Right cardiac atrium (tissue), 5 donors: ENCODE measurements at places on chromosomes 11 and 22. TPM values are rescaled to one million over a fixed set of nuclear protein-coding genes. Genes with fewer than 3 reads are reported as not detected.
A peak's percentile ranks its signal among the peaks of the same experiment; 100 is the strongest.

GRCh38 chr22:38172832-38173640, 8.6 kb downstream of the PLA2G6 start:
- DNase-seq = peak; percentile 85

DNA sequence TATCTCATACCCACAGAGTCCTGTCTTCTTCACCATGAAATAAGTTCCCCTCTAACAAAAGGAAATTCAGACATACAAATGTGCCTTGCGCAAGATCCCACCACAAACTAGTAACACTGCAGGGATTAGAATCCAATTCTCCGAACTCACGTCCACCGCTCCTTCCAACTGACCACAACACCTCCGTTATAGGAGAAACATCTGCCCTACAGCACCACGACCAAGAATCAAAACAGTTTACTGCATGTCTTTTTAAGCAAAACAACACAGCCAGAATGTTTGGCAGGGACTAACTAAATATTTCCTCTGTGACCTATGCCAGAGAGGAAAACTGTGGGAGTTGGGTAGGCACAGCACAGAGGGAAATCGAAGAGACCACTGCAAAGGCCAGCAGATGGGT, 72.7 kb upstream of the AKIP1 start:
- DNase-seq = no peak

GRCh38 chr11:22707119-22707899, 40.9 kb downstream of the GAS2 start:
- no peak for DNase-seq

DNA sequence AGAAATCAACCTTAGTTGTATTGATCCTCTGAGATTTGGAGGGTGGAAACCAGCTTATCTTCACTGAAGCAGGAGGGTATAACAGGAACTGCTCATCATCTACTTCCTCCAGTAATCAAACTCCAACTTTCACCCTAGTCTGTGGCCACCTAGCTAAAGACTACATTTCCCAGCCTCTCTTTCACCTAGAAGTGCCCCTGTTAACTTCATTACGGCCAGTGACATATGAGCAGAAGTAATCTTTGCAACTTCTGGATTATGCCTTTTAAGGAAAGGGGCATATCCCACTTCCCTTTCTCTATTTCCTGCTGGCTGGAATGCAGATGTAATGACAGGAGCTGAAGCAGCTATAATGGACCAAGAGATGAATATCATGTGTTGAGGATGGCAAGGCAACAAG, 7.6 kb upstream of the VPS37C start:
- no peak for DNase-seq

DNA sequence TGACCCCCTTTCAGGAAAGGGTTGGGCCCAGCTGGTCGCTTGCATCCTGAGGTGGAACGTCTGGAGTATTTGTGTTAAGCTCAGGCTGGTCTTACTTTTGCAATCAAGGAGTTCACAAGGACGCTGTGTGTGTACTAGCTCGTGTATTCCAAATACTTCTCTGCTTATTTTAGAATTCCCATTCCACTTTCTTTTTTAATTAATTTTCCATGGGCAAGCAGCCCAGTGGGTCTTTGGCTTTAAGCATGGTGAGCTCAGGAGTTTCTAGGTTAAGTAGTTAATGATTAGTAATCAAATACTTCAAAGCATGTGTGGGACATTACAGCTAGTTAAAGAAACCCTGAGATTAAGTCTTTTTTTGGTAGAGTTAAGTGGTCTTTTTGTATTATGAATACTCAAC, 68.6 kb downstream of the CSNK2A3 start:
- DNase-seq = no peak

- DNase-seq = no peak
These were observed 4.1 kb downstream of the MARK2 start for GRCh38 chr11:63843041-63843440.

DNA sequence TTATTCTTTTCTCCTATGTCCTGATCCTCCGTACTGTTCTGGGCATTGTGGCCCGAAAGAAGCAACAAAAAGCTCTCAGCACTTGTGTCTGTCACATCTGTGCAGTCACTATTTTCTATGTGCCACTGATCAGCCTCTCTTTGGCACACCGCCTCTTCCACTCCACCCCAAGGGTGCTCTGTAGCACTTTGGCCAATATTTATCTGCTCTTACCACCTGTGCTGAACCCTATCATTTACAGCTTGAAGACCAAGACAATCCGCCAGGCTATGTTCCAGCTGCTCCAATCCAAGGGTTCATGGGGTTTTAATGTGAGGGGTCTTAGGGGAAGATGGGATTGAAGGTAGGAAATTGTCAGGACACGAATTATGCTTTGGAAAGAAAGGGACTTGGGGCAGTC, 843 bp downstream of the OR51T1 start:
- DNase-seq = no peak

DNA sequence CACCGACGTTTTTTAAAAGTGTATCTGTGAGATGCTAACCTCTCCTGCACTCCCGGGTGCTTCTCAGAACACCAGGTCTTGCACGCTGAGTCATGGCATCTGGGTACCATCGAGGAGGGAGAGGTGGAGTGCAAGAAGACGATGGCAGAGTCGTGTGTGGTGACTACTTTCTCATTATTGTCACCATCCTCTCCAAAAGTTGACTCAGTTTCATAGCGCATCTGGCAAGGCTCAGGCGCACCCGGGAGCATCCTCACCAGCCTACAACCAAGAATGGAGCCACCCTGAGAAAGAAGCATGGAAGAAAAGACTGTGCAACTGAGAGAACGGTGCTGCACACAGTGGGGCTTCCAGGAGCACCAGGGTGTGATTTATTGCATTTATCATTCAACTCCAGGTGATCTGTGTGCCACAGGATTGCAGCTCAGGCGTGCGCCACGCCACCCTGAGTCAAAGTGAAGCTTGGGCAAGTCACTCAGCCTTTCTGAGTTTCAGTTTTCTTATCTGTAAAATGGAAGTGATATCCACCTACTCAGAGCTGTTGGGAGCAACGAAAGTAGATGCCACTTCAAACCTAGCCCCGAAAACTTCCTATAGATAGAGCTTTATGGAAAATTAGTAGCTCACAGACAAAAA, 65.4 kb downstream of the LINC01488 start:
- DNase-seq = no peak

GRCh38 chr11:123406441-123407129, 23.5 kb upstream of the GRAMD1B start:
- no peak for DNase-seq

- DNase-seq = no peak
These were observed 14.5 kb downstream of the CCDC157 start for GRCh38 chr22:30371321-30371720.

- no peak for DNase-seq
These were observed 34.7 kb downstream of the LUZP2 start for GRCh38 chr11:24531528-24531927.

- no peak for DNase-seq
These were observed 102.7 kb downstream of the COMMD9 start for GRCh38 chr11:36186340-36187175.

GRCh38 chr11:135033540-135033939, 621.5 kb upstream of the B3GAT1 start:
- DNase-seq = no peak

- DNase-seq = no peak
These were observed 32.2 kb downstream of the LIMK2 start for GRCh38 chr22:31244046-31244942.

DNA sequence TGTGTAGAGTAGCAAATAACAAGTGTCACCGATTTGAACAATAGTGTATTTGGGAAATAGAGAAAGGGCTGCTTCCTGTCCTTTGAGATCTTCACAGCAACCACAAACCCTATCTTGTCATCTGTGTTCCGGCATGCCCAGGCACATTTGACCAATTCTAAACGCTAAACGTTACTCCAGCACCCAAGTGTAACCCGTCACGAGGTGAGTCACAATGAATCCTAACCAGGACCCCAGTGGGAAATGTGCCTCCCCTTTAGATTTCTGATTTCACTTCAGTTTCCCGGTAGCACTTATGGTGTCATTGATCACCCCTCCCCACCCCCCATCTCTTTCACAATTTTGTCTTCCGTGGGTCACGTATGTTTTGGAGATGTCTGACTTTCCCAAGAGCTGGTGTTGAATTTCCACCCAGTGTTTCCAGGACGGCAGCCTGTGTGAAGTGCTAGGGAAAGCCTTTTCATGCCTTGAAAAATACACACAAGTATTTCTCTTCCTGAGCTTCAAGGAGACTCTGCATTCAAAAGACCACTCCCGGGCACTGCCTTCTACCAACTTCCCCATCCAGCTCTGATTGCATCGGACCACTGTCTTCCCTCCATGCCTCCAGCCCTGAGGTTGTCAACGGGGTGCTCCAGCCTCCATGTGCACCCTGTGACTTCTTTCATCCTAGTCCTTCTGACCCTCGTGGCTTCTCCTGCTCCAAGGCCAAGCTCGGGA, 10.5 kb upstream of the C11orf24 start:
- no peak for DNase-seq

DNA sequence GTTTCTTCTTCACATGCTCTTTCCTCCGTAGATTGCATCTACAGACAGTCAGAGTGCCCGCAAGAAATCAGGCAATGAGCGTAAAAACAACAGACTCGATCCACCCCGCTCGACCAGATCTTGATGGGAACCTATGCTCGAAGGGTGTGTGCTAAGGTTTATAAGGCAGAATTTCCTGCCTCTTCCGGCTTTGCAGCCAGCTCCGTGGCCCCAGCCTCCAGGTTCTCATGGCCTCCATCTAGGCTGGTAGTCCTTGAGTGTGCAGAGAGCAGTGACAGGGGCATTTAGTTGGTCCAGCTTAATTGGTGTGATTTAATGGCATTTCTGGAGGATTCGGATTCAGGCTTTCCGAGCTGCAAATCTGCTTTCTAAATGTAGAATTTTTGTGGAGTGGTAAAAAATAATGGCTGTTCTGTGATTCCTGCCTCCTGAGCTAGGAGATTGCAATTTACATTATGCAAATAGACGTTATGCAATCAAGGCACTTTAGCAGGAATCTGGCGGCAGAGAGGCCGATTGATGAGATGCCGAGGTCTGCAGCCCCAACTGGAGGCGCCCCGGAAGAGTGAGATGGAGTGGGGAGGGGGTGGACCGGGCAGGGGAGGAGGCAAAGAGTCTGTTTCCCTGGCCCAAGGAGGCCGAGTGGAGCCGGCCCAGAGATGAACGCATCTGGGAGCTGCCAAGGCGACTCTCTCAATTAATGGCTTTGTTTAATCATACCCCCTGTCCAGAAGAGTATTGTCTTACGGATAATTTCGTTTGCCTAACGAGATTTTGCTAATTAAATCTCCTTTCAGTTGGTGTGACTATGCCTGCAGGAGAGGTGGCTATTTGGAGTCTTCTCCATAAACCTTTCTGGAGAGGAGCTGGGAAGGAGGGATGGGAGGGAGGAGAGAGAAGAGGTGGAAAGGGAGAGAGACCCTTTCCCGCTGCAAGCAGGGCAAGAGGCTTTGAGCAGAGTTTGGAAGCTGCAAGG, 75.3 kb downstream of the PKNOX2 start:
- DNase-seq = no peak

GRCh38 chr11:83713708-83714107, 427.5 kb upstream of the CCDC90B start:
- DNase-seq = no peak

DNA sequence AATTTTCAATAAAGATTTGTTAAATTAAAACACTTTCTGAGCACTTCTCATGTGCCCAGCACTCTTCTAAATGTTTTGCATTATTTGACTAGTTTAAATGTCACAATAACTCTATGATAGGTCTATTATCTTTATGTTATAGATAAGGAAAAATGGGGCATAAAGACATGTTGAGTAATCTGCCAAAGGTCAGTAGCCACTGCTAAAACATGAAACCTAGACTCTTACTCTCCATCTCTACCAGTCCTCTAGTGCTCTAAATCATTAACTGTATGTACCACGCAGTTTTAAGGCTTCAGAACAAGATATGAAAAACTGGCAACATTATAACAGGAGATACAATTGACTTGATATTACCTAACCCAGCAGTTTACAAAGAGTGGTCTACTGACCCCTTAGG, 6.9 kb downstream of the RAB6A start:
- no peak for DNase-seq

DNA sequence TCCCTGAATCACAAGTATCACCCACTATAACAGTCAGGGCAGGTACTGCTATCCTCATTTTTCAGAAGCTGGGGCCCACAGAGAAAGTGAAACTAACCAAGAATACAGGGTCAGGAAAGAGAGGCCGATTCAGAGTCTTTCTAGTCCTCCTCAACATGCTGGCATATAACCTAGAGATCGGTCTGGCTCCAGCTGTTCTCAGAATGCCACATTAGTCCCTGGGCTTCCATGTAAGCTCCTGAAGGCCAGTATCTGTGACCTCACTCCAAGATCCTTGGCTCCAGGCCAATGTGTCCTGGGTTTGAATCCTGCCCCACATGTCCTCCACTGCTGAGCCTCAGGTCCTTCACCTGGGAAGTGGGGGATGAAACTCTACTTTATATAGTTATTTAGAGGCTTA, 50.4 kb downstream of the TENM4 start:
- no peak for DNase-seq

GRCh38 chr11:88194990-88195389, 19.7 kb upstream of the RAB38 start:
- no peak for DNase-seq

GRCh38 chr11:2138431-2139122, 612 bp downstream of the IGF2 start:
- DNase-seq = peak; percentile 63

GRCh38 chr11:121451178-121451985, 732 bp upstream of the SORL1 start:
- no peak for DNase-seq

DNA sequence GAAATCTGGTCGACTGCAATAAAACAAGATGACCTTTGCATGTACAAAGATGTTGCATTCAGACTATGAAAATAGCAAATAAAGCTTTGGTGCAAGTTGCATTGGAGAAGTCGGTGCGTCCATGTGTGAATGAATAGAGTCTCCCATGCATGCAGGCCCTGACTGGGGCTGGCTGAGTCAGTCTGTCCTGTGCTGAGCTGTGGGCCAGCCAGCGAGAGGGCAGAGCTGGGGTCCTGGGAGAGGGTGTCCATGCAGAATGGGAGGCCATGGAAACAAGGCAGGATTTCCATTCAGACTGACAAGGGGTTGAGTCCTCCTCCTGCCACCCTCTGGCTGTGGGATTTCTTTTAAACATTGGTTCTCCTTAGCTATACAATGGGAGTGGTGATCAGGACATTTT, 2.3 kb upstream of the CRYBB3 start:
- DNase-seq = no peak

- DNase-seq = peak; percentile 35
These were observed 33.6 kb downstream of the MUC5B start for GRCh38 chr11:1256257-1257045.

- no peak for DNase-seq
These were observed 14.0 kb downstream of the RPUSD4 start for GRCh38 chr11:126197277-126197939.

Gene PANX3
- polyA plus RNA-seq = not detected

Gene CHRM1
- 0.07 TPM for polyA plus RNA-seq

Gene FGF19
- polyA plus RNA-seq = not detected

Gene ISX
- not detected for polyA plus RNA-seq

Gene SLC37A2
- polyA plus RNA-seq = 0.97 TPM

Gene OR52I1
- polyA plus RNA-seq = not detected

Gene TEAD1
- polyA plus RNA-seq = 19.7 TPM

Gene TTLL1
- 6.0 TPM for polyA plus RNA-seq

Gene OMP
- polyA plus RNA-seq = not detected
